Putamen (tissue), 1 donor: ENCODE measurements at places on chromosomes 1 and 21.

- DNase-seq, result no peak
Measured at GRCh38 chr1:40155910-40156309, 5.3 kb upstream of the RLF start.

DNA sequence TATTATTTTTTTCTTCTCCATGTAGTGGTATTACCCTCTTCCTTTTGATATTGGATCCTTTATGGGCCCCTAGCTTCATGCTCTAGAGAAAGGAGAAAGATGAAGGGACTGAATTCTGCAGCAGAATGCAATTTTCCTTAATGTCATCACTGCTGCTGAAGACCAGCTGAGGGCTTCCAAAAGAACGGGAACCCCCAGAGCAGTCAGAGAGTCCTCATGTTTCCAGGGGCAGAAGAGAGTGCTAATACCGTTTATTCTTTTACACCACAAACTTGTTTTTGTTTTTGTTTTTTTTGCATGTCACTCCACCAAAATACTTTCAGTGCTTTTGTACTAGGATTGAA is 21.1 kb upstream of the TBX15 start:
- DNase-seq, result no peak

DNA sequence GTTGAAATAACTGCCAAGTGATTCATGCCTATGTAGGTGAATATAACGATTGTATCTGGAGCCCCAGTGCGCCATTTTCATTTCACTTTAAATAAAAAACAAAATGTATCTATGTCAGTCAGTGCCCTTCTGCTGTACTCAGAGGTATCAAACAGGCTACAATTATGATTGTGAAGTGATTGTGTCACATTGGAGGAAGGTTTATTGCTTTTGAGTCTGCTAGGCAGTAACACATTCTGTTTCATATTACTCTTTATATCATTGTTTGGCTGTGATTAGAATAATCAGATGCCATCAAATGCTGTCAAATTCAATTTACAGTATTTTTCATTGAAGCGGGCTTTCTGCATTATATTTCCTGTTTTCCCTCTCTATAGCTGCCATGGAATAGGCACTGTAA is 171.9 kb downstream of the KCTD3 start:
- DNase-seq, result no peak

DNA sequence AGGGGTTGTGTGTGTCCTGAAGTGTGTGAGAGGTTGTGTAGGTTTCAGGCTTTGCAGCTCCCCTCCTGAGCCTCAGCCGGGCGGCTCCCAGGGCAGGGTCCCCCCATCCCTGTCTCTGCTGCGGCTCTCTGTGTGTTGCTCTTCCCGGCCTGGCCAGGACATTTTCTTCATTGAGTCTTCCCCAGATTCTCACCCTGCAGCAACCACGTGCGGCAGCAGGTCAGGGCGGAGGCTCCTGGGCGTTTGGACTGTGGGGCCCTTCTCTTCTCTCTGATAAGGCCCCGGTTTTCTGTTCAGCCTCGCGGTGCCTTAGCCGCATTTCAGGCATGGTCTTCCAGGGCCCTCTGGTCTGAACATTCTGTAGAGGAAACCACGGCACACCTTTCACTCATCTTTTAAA is 1.8 kb upstream of the TCP10L start:
- DNase-seq, result no peak

GRCh38 chr1:240804475-240804874 is 192.5 kb upstream of the GREM2 start:
- DNase-seq, result no peak

DNA sequence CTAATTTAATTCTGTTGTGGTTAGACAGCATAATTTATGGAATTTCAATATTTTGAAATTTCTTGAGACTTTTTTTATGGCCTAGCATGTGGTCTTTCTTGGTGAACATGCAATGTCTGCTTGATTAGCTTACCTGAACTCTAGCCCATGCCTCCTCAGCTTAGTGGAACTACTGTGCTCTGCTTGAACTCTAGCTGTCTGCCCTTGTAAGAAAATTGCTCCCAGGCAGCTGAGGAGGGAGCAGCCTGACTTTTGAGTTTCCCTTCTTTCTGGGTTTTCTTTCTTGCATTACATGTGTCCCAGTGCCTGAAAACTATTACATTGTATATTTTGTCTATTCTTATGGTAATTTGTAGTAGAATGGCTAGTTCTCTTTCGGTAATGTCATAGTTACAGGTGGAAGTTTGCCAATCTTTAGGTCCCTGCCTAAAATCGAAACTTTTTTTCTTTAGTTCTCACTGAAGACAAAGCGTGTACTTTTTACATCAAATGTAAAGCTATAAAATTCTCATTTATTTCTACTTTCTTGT is 105.3 kb downstream of the MAST2 start:
- no peak for DNase-seq

- no peak for DNase-seq
Measured at GRCh38 chr1:31685795-31686194, 18.0 kb downstream of the COL16A1 start.

GRCh38 chr21:28216976-28217523 is 775.6 kb downstream of the LTN1 start:
- no peak for DNase-seq

- DNase-seq, result no peak
Measured at GRCh38 chr1:100930494-100930893, 34.6 kb downstream of the SLC30A7 start.

GRCh38 chr21:38570596-38570995 is 72.3 kb upstream of the ERG start:
- DNase-seq, result no peak

GRCh38 chr1:111603979-111604378 is 15.6 kb upstream of the RAP1A start:
- DNase-seq, result no peak

DNA sequence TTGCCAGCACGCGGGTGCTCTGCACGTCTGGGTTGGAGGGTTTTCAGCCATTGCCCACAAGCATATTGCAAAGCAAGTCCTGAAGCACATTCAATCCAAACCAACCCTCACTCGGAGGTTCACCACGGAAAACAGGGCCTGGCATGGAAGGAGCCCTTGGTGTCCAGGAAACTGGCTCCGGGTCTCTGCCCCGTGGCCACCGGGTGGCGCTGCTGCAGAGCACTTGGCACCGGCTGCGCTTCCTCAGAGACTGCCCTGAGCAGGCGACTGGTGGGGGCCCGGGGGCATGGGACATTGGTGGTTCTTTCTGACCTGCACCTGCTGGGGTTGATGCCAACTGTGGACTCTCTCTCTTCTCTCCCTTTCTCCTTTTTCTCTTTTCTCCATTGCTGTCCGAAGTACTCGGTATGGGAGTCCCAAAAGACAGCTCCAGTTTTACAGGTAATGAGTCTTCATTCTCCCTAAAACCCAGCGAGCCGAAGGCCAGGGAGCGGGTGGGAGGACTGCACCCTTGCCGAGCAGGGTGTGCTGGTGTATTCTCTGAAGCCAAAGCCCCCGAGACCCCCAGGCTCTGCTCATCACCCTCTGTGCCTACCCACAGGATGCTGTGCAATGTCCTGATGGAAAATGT is 4.1 kb upstream of the KCNAB2 start:
- no peak for DNase-seq

DNA sequence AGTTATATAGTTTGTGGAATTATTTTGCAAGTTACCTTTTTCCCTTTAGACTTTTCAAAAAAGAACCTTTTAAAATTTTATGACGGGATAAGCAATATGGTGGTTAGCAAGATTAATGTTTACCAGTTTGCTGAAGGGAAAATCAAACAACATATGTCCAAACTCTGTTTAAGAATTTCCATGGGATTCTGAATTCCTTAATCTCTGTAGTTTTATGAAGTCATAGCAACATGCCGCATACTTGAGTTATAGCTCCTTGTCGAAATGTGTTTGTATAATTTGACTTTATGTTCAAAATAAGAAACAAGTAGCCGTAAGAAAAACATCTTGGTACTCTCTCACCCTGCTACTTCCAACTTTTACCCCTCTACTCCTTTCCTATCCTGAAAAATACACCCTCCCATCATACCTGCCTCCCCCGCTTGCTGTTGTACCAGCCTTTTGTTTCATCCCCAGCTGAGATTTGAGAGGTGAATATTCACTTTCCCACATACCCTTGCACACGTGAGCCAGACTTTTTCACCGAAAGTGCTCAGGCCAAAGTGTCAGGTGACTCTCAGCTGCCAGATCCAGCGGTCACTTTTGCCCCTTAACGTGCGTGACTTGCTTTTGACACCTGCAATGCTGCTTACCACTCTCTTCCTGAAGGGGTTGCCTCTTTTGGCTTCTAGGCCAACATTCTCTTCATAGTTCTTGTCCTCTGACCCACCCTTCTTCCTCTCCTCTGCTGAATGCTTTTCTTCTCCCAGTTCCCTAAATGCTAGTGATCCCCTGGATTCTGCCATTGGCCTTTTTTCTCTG is 83.5 kb upstream of the ZNF326 start:
- DNase-seq, result no peak

DNA sequence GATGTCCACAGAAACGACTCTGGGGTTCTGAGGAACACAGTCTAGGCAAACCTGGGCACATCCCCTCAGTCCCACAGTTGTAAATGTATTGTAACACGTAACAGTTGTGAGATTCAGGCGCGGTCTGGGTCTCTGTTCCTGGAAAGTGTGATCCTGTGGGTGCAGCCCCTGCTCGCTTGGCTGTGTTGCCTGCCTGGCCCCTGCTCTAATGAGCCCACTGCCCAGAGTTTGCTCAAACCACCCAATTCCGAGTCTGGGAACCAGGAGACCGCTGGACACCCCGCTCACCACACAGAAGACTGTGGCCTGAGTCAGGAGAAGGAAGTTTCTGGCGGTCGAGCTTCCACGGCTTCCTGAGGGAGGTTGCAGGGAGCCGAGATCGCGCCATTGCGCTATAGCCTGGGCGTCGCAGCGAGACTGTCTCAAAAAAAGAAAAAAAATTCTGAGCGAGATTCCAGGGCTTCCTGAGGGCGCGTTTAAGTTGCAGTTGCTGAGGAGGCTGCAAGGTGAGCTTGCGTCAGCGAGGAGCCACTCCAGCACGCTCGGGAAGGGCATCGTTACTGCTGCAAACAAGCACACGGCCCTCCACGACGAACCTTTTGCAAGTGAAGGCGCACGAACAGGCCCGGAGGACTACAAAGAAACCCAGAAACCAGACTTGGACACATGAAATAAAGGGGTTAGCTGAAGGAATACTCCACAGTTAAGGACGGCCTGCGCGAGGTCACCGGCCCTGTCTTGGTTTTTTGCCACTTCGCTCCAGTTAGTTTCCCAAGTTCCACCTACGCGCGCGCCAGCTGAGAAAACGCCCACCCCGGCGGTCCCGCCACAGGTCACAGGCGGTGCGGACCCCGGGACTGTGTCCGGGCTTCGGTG is 1.1 kb downstream of the C21orf58 start:
- DNase-seq, result no peak

- no peak for DNase-seq
Measured at GRCh38 chr1:99577313-99577712, 68.6 kb upstream of the PALMD start.

GRCh38 chr1:54937469-54937868 is 43.0 kb upstream of the TMEM61 start:
- DNase-seq, result no peak

DNA sequence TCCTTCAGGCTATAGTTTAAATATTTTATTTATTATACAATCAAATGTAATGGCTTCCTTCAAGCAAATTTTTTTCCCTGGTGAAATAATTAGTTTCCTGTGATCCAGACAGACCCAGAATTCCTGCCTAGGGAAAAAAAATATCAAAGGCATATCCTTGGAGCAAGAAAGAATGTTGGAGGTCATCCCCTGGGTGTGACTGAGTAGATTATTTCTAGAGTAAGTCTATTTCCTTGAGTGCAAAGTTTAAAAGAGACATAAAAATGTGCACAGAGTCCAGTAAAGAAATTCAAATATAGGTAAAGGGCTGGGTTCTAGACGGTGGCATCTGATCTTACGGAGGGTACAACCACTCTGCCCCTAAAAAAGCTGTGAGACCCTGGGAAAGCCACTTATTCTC is 32.2 kb upstream of the SAMD13 start:
- no peak for DNase-seq

DNA sequence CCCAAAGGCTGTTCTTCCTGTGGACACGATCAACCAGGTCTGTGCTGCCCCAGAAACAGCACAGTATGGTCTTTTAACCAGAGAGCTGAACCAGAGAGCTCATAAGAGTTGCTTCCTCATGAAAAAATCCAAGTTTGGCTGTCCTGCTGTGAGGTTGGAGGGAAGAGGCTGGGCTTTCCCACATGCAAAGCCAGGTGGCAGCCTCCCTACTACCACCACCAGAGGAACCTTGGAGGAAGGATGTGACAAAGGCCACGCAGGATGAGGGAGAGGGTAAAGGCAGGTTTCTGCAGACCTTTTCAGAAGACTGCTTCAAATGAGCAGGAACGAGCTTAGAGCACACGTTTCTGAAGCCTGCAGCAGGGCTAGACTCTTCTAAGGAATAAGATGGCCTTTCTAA is 27.1 kb downstream of the FAM78B start:
- DNase-seq, result no peak

GRCh38 chr1:171576144-171576543 is 45.9 kb upstream of the MYOCOS start:
- DNase-seq, result no peak

DNA sequence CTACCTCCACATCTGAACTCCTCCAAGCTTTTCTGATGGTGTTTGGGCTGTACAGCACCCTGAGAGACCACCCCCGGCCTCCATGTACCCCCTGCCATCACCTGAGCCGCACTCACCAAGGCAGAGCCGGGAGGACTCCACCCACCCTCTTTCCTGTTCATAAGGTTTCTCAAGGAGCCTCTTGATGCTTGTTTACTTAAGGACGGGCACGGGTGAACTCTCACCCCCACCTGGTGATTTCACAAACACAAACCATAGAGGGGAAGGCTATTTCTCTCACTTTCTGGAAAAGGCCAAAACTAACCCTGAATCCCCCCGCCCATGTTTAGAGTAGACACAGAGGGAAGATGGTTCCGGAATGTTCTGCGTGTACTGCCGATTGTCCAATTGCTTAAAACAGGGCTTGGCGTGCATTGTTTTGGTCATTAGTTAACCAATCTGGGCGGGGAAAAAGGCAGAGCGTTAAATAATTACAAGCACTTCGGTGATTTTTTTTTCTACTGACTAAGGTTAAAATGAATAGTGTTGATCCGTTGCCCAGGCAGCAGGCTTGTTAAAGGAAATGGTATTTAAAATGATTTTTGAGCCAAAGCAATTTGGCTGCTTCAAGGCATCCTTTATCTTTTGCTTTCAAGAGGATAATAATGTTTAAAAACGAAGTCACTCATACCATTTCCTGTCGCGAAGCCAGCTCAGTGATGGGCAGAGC is 279.8 kb upstream of the VAMP3 start:
- no peak for DNase-seq

DNA sequence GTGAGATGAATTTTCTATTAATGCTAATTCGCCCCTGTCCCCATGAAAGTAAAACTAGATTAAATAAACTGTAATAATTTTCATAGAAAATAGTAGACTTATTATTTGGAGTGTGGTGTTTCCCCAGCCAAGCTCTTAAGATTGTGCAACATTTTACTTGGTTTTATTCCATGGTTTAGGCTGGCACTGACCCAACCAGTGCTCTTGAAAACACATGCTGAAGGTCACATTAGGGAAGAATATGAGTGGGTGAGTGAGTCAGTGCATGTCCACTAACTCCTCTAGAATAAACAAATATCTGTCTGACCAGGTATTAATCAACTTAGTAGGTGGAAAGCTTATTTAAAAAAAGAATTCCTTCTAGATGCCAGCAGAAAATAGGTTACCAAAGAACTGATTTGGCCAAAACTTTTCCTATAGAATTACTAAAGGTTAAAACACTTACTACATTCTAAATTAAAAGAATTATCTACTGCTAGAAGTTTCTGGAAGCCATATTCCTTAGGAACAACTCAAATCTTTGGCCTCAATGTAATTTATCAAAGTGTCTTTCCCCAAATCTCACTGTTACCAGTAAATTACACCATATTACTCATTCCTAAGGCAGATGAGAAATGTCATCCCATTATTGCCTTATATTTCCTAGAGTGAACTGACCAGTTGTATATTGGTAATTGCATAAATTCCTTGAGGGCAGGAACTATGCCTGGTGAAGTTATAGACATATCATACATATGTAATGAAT is 89.7 kb upstream of the RGS1 start:
- no peak for DNase-seq
